ENCODE measurements at places on chromosomes 13 and 19.

GRCh38 chr13:35349673-35350278 is 126.7 kb downstream of the MAB21L1 start:
- DNase-seq = no peak

DNA sequence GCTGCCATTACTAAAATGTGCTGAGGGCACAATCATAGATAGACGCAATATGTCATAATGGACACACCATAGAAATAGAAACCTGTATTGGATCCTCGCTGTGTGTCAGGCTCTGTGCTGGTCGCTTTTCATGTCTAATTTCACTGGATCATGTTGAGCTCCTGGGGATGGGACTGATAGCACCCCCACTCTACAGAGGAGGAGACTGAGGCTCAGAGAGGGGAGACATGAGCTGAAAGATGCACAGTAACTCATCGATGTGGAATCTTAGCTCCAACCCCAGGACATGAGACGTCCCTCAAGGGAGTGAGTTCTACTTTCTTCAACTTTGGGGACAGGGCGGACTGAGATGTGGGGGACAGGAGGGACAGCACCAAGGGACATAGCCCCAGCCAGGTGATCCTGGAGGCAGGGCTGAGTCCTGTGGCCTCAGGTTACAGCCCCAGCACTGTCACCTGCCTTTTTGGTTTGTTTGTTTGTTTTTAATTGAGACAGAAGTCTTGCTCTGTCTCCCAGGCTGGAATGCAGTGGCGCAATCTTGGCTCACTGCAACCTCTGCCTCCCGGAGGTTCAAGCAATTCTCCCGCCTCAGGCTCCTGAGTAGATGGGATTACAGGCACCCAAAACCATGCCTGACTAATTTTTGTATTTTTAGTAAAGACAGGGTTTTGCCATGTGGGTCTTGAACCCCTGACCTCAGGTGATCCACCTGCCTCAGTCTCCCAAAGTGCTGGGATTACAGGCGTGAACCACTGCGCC is 6.6 kb upstream of the GIPC1 start:
- DNase-seq = no peak

- DNase-seq = no peak
These were observed 72.9 kb upstream of the TSC22D1 start for GRCh38 chr13:44649104-44649428.

- no peak for DNase-seq
These were observed 34.8 kb downstream of the CYP2B6 start for GRCh38 chr19:41025871-41026270.

GRCh38 chr13:72198967-72199560 is 332.1 kb upstream of the DACH1 start:
- DNase-seq = no peak

DNA sequence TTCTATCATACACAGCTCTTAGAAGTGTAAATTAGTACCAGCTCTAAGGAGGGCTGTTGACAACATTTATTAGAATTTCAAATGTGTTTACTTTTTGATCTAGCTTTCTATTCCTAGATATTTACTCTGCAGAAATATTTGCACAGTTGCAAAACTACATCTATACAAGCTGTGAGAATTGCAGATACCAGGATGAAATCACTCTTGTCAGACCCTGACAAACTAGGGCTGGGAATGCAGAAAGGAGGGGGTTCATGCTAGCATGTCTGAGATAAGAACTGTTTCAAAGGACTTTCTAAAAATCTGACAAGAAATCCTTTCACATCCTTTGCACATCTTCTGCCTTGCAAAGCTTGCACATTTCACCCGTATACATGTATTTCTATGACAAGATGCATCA is 11.8 kb upstream of the PABPC3 start:
- DNase-seq = no peak
